ENCODE measurements at places on chromosomes 7 and 10.

- no peak for DNase-seq
These were observed 18.9 kb upstream of the HBP1 start for GRCh38 chr7:107149863-107150262.

- DNase-seq: no peak
These were observed 972 bp downstream of the PHYH start for GRCh38 chr10:13298748-13299436.

DNA sequence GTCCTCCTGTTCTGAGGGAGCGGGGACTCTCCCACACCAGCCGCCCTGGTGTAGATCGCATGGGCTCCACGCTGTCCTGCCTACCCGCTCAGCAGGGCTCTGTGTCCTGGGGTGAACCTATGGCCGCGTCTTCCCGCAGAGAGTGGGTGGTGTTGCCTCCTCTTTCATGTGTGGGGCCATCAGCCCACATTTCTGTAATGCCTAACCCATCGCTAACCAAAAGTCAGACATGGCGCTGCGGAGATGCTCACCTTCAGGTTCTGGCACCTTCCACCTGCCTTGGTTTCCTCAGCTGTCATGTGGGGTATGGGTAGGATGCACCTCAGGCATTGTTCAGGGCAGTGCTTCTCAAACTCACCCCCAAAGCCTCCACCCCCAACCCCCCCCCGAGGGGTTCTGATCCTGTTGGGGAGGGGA lies 50.5 kb upstream of the CAMK2B start:
- DNase-seq: no peak

DNA sequence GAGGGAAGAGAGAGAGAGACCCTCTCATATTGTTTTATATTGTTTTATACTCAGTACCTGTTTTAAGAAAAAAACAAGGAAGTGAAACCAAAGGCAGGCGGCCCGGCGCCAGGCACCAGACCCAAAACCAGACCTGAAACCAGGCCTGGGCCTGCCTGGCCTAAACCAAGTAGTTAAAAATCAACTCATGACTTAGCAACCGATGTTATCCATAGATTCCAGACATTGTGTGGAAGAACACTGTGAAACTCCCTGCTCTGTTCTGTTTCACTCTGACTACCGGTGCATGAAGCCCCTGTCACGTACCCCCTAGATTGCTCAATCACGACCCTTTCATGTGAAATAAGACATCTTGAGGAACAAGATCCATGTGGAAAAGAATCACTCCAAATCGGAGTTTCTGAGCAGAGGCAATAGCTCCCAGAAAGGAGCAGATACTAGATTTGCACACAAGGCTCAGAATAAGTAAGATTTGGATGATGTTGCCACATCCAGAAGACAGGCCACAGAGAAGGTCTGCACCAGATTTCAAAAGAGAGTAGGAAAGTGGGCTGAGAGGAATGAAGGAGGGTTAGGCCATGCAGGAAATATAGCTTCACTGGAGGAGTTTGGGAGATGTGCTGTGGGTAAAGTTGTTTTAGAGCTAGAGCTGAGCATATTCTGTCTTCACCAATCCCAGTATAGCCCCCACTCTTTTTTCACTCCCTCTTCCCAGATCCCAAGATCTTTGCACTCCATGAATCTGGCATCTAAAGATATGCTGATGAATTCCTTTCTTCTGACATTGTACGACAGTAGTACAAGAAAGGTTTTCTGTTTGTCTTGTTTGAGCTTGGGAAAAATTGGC lies 8.8 kb upstream of the ZNF248 start:
- DNase-seq: no peak

- DNase-seq: no peak
These were observed 266.4 kb upstream of the LYZL1 start for GRCh38 chr10:29022513-29022912.

DNA sequence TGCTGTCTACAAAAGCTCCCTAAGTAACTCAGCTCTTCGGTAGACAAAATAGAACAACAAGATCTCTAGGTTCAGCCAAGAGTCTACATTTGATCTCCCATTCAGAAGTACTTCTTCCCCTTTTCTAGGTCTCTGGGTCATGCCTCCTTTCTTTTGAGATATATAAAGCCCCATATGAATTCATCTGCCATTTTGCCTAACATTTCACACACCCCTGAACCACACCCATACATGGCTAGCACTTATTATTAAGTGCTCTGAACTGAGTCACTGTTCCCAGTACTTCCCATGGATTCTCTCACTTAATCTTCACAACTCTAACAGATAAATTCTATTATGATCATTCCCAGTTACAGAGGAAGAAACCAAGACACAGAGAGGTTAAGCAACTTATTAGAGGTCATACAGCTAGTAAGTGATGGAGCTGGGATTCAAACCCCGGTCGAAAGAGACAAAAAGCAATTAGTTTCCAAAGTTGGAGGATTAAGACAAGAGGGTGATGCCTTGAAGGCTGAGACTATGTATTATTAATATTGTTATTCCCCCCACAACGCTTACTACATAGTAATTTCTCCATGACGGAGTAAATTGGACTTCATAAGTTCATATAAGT lies 17.3 kb downstream of the MYOF start:
- DNase-seq: no peak

GRCh38 chr7:50262446-50262845 lies 42.1 kb upstream of the IKZF1 start:
- no peak for DNase-seq

DNA sequence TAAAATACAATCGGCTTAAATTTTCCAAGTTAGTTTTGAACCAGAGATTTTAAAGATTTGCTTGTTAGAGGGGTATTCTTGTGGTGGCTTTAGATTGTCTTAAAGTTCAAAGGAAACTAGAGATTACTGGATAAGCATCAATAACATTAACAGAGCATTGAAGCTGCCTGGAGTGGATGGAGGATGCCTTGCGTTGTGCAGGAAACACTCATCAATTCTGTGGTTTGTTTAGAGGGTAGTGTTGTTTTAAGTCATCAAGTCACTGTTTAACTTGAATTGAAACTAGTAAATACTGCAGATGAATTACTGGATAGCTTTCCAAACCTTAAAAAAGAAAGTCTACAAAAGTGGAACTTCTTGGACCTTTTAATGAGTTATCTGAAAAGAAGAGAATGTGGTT lies 218.6 kb downstream of the CELF2 start:
- no peak for DNase-seq

GRCh38 chr7:121300685-121301420 lies 27.9 kb upstream of the WNT16 start:
- DNase-seq: no peak

DNA sequence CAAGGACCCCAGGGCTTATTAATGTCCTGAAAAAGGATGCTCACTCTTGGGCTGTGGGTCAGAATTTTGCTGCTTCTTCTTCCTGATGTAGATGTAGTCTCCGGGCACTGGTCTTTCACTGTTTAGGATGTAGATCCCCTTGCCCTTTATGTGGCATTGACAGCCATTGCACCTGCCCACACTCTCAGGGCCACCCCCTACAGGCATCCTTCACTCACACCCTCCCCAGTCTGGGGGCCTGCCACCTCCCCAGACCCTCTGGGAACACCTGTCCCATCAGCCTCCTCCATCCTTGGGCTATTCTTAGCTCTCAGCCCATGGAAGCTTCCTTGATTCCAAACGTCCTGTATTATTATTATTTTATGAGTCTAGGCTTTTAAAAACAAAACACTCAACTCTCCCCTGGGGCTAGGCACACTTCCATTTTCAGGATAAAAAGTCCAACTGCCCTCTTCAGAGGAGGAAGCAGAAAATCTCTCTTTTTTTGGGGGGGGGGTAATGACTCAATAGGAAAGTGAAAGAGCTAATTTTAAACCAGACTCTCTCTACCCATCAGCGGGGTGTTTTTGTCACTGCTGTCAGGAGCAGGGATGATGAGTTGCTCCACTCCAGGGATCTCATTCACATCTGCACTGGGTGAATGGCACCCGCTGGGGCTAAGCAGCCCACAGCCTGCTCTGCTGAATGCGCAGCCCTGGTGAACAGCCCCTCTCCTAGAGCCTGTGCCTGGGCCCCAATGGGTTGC lies 11.5 kb upstream of the KLRG2 start:
- DNase-seq: peak; percentile 82

DNA sequence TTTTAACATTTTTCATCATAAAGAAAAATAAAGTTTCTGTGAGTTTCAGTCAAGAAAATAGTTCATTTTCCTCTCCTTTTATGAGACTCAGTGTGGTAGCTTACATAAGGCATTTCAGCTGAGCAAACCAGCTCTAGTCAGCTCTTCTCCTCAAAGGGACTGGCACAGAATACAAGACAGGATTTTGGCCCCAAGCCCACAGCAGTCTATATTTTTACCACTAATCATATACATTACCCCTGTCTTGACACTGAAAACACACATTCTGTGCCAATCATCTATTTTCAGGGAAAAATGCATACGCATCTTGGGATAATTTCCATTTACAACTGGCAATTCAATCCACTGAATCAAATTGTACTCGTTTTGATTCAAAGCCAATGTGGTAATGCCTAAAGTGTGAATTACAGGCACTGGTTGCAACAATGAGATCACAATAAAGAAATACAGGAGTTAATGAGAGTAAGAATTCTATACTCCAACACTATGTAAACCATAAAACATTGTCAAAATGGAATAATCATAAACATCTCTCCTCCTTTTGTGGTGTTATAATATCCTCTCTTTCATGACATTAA lies 186.4 kb downstream of the CACNA2D1 start:
- DNase-seq: no peak

GRCh38 chr7:37713613-37714012 lies 30.0 kb downstream of the GPR141 start:
- DNase-seq: no peak

GRCh38 chr10:93996551-93996950 lies 2.8 kb downstream of the PLCE1 start:
- DNase-seq: no peak

DNA sequence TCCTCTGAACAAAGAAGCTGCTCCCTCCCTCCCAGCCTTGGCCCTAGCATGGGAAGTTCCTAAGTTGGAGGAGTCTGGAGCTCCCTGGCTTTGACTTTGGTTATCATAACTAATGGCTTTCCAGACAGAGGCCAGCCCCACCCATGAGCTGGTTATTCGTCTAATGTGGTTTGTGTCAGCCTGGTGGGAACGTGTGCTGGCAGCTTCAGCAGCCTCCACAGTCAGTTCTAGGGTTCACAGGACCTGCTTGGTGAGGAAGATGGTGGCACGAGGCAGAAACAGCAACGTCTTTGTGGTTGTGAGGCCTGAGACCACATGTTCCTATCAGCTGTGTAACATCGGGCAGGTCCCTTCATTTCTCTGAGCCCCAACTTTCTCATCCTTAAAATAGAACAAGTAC lies 103.1 kb downstream of the PAXIP1 start:
- no peak for DNase-seq

- DNase-seq: no peak
These were observed 7.9 kb upstream of the FAM170B start for GRCh38 chr10:49141541-49142332.

DNA sequence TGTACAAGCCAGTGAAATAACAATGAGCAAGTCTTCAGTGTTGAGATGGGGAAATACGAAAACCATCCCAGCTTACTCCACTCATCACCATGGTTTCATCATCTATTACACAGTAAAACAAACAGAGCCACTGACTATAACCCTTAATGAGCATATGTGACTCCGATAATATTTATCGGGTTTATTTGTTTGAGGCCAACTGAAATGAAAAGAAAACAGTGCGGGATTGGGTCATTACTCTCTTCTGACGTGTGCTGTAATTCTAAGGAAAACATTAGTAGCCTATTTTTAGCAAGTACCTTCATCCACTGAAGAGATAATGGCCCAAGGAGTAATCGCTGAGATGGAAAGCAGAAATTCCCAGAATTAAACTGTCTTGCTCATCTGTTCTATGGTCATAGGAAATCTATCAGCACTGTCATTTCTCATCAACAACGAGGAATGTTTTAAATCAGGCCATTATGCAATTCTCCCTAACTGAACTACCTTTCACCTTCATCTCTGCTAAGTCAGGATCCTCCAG lies 716.5 kb downstream of the INHBA start:
- DNase-seq: no peak

GRCh38 chr10:50658165-50658564 lies 34.4 kb upstream of the SGMS1 start:
- no peak for DNase-seq

GRCh38 chr7:77433901-77434300 lies 17.8 kb upstream of the GSAP start:
- DNase-seq: peak; percentile 51

GRCh38 chr10:62618576-62619412 lies 185.7 kb upstream of the ADO start:
- peak; percentile 95 for DNase-seq

DNA sequence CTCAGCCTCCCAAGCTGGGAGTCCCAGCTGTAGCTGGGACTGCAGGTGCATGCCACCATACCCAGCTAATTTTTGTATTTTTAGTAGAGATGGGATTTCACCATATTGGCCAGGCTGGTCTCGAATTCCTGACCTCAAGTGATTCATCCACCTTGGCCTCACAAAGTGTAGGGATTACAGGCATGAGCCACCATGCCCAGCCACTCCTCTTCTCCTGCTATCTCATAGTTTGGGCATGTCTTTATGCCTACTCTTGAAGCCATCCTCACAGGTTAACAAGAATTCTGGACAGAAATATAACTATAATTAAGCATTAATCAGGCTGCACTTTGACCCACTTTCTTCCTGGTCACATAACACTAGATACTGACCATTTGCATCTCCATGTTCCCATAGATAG lies 28.6 kb upstream of the C10orf67 start:
- no peak for DNase-seq

DNA sequence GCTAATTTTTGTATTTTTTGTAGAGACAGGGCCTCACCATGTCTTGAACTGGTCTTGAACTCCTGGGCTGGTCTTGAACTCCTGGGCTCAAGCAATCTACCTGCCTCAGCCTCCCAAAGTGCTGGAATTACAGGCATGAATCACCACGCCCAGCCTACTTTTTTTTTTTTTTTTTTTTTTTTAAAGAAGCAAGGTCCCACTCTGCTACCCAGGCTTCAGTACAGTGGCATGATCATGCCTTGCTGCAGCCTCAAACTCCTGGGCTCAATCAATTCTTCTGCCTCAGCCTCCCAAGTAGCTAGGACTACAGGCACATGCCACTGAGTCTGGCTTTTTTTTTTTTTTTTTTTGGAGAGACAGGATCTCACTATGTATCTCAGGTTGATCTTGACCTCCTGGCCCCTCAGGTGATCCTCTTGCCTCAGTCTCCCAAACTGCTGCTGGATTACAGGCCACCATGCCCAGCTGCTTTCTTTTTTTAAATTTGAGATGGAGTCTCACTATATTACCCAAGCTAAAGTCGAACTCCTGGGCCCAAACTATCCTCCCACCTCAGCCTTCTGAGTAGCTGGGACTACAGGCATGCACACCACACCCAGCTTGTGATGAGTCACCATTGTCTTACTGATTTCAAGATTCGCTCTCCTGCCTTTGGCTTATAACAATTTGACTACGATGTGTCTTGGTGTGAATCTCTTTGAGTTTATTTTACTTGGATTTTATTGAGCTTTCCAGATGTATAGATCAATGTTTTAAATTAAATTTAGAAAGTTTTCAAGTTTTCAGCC lies 9.0 kb downstream of the RPEL1 start:
- DNase-seq: no peak

GRCh38 chr7:118872568-118872967 lies 648.1 kb downstream of the ANKRD7 start:
- no peak for DNase-seq

DNA sequence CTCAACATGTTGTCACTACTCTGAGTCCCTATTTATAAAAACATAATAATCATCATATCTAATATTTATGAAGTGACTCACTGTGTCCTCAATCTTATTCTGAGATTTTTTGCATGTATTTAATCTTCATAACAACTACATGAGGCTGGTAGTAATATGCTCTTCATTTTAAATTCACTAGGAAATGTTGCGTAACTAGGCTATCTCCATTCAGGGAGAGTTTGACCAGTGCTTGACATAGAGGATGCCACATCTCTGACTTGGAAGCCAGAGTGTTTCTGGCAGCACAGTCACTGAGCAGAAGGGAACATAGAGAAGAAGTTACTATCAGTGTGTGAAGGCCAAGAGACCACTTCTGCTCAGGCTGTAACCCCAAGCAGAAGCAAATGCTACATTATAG lies 88.9 kb downstream of the FAM13C start:
- no peak for DNase-seq

Data from suppressor macrophage treated with lipopolysaccharide for 1 hour (primary cell).